ENCODE measurements at places on chromosomes 5 and 9. TPM values are rescaled to one million over a fixed set of nuclear protein-coding genes. Genes with fewer than 3 reads are reported as not detected.

The TEX48 gene
- total RNA-seq: not detected

GRCh38 chr5:60803712-60804111 is 40.4 kb downstream of the ELOVL7 start:
- DNase-seq: no peak

DNA sequence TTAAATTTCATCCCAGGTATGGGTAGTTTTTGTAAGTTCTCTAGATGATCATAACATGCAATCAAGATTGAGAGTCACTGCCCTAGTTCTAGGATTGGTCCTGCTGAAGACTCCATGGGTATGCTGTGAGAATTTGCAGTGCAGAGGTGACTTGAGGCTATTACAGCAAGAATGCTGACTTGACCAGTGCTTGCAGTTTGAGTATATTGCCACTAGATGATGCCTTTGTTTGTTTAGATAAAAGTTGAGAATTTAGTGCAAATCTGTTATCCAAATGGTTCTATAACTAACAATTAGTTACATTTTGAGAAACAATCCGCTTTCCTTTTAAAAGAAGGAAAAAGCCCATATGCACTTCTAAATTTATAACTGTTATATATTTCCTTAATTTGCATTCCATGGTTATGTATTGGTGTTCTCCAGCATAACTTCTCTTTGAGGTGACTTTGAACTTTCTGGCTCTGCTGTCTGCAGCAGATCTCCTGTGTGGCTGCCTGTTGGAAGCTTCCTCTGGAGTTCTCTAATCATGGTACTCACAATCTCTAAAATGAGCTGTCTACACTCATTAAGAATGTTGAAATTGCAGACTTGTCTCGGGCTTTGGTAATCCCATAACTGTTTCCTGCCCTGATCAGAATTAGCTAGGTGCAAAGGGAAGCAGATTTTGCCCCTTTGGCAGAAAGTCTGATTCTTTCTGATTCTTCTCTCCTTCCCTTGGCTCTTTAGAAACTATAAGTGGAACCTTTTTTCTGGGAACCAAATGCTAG is 24.9 kb downstream of the MELK start:
- no peak for DNase-seq

The NME5 gene
- total RNA-seq: not detected

GRCh38 chr5:172385707-172386106 is 68.6 kb downstream of the SH3PXD2B start:
- no peak for DNase-seq

GRCh38 chr9:86500031-86500430 is 145.8 kb upstream of the TUT7 start:
- DNase-seq: no peak

The PFN3 gene
- not detected for total RNA-seq

The PRDM9 gene
- total RNA-seq: not detected

GRCh38 chr9:2317591-2317990 is 302.4 kb downstream of the SMARCA2 start:
- DNase-seq: no peak

DNA sequence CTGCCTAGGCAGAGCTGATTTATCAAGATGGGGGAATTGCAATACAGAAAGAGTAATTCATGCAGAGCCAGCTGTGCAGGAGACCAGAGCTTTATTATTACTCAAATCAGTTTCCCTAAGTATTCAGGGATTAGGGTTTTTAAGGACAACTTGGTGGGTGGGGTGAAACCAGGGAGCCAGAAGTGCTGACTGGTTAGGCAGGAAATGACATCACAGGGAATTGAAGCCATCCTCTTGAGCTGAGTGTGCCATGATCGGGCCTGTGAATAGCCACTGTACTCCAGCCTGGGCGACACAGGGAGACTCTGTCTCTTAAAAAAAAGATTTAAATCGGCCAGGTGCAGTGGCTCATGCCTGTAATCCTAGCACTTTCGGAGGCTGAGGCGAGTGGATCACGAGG is 45.3 kb upstream of the CDK5RAP2 start:
- DNase-seq: no peak

- no peak for DNase-seq
Measured at GRCh38 chr9:134322781-134323241, 3.4 kb upstream of the RXRA start.

The ANKRD18B gene
- total RNA-seq: 1.7 TPM

GRCh38 chr5:128262911-128263310 is 179.3 kb downstream of the SLC12A2 start:
- DNase-seq: no peak

GRCh38 chr5:72871366-72872024 is 55.0 kb downstream of the TNPO1 start:
- DNase-seq: no peak
